ENCODE measurements at places on chromosomes 16 and 17.

- DNase-seq, result no peak
These were observed 49.1 kb downstream of the GRB2 start for GRCh38 chr17:75356260-75356937.

- DNase-seq, result no peak
These were observed 655 bp upstream of the GPR139 start for GRCh38 chr16:20074099-20074991.

DNA sequence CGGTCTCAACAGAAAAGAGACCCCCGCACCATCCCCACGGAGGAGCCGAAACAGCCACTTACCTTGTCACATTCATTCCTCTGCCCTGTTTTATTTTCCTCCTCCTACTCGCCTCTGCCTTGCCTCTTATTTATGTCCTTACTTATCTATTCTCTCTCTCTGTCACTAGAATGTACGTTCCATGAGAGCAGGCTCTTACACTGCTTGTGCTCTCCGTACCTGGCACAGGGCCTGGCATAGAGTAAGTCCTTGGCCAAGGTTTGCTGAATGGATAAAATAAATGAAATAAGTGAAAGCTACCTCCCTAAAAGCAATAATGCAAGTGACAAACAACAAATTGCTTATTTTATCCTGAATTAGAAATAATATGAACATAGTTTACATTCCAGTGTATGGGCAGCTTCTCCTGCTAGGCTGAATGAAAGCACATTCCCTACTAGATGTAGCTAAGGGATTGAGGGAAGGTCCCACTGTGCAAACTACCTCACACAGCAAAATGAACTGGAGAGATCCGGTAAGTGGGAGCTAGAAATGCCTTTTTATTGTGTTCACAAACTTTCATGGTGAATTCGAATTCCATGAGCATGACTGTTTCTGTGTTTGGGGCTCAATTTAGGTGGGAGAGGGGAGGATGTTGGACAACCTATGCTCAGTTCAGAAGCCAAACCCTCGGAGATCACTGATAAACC lies 173.1 kb downstream of the PARN start:
- DNase-seq, result no peak

DNA sequence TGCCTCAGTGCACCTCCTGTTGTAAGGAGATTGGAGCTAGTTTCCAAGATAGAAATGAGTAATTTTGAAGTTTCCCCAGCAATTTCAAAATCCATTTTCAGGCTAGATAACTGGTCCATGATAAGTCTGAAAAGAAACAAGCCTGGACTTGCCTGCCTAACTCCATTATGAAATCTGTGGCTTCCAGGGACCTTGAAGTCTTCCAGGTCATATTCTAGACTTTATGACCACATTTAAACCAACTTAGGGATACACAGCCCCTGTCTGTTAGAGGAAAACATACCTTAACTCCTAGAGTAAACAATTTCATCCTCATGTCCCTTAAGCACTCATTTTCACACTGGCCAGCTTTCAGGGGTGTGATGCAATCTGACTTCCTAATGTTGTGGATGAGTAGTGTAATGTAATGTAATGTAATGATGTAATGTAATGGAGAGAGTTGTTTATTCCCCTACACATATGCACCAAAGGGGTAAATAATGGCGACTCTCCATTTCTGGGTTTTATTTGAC lies 96.7 kb upstream of the FAM20A start:
- no peak for DNase-seq

DNA sequence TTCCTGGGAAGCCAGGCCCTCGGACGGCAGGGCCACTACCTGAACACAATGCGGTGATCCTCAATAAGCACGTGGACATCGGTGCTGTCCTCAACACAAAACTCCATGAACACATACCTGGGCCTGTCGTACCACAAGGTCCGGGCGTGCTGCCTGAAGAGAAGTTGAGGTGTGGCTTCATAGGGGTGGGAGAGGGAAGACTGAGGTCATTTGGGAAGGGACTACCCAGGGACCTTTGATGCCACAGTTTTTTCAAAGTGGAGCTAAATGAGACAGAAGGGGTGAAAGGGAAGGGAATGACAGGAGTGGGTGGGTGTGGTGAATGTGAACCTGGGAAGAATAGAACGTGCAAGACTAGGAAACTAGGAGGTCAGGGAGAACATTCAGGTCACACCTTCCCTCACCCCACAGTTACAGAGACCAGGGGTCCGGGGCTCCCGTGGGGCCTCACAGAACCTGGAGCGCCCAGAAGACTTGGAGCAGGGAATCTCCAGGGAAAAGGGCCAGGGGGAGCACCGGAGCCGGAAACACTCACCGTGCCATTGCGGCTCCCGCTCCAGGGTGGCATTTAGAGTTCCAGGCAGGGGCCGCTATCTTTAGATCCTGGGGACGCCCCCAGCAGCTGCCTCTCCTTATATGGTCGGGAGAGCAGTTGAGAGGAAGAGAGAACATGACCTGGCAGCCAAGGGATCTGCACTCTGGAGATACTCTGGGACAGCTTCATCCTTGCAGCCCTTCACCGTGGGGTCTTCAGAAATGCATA lies at the start of gene PTGES3L:
PTGES3L (minus strand) TSS at position 570 of the 763 bp plus-strand sequence; CDS start at position 543, 27 bp downstream.
- DNase-seq, result no peak

- DNase-seq, result no peak
These were observed 171.0 kb downstream of the ZFHX3 start for GRCh38 chr16:72876981-72877373.

- no peak for DNase-seq
These were observed 7.9 kb downstream of the NKD1 start for GRCh38 chr16:50555952-50556673.

- no peak for DNase-seq
These were observed 9.6 kb downstream of the BANP start for GRCh38 chr16:87960852-87961251.

GRCh38 chr16:86905302-86905701 lies 327.0 kb downstream of the FOXL1 start:
- DNase-seq, result no peak

DNA sequence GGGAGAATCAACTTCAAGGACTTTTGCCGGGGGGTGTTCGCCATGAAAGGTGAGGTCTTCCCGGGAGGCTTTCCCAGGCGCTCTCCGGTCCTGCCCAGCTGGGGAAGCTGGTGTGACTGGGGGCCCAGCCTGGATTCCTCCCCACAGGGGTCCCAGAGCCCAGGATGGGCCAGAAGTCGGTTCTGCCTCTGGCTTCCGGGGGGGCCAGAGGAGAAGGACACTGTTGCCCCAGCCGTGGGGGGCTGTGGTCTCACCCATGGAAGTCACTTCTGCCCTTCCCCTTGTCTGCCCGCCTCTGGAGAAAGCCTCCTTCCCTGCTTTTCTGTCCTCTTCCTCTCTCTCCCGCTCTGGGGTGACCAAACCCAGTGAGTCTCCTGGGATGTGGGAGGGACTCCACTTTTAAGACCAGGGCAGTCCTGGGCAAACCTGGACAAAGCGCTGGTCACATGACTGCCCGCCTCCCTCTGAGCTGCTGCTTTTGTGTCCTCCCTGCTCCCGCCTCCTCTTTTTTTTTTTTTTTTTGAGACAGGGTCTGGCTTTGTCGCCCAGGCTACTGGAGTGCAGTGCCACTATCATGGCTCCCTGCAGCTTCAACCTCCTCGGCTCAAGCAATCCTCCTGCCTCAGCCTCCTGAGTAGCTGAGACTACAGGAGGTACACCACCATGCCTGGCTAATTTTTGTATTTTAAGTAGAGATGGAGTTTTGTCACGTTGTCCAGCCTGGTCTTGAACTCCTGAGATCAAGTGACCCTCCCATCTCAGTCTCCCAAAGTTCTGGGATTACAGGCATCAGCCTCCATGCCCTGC lies 40.6 kb downstream of the RAB11FIP4 start:
- no peak for DNase-seq

DNA sequence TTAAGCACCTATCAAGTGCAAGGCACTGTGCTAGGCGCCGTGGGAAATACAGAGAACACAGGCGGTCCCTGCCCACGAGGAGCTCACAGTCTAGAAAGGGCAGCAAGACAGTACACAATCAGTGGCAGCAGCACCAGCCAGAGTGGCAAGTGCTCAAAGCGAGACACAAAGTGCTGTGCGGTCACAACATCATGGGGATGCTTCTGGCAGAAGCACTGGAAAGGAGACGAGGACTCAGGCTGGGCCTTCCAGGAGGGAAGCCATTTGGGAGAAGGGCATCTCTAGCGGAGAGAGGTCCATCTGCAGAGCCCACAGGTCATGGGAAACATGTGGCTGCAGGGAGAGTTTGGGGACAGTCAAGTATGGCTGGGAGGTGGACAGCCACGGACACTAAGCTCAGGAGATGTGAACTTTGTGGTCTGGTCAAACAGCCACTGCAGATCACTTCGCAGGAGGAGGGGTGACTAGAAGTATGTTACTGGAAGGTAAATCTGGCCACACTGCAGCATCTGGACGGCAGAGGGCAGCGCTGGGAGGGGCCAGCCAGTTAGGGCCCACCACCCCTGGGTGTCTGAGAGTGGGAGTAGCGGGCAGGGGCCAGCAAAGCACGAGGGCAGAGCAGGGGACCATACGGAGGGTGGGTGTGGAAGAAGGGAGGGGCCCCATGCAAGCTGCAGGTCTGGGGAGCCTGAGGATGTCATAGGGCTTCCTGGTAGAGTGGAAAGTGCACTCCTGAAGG lies 71.1 kb downstream of the N4BP1 start:
- DNase-seq, result no peak

DNA sequence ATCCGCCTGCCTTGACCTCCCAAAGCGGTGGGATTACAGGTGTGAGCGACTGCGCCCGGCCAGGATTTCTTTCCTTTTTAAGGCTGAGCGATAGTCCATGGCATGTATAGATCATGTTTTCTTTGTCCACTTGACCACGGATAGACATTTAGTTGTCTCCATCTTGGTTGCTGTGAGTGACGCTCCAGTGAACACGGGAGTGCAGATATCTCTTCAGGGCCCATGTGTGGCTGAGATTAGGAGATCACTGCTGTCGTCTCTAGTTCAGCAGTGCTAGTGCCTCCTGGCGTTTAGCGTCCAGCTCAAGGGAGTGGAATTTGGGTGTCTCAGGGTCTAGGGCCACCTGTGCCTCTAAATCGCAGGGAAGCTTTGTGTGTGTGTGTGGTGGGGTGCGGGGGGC lies 41.5 kb downstream of the ABCC1 start:
- no peak for DNase-seq

- no peak for DNase-seq
These were observed 695.3 kb downstream of the WWOX start for GRCh38 chr16:78794581-78795250.

- DNase-seq, result no peak
These were observed 256.7 kb downstream of the CDH11 start for GRCh38 chr16:64865069-64865696.

- DNase-seq, result no peak
These were observed 6.1 kb upstream of the TGFB1I1 start for GRCh38 chr16:31465788-31466370.

GRCh38 chr16:19396555-19397011 lies 21.1 kb upstream of the TMC5 start:
- no peak for DNase-seq

GRCh38 chr17:29169806-29170591 lies 10.2 kb downstream of the MYO18A start:
- no peak for DNase-seq

GRCh38 chr17:78441271-78441971 lies 63.0 kb downstream of the PGS1 start:
- no peak for DNase-seq

DNA sequence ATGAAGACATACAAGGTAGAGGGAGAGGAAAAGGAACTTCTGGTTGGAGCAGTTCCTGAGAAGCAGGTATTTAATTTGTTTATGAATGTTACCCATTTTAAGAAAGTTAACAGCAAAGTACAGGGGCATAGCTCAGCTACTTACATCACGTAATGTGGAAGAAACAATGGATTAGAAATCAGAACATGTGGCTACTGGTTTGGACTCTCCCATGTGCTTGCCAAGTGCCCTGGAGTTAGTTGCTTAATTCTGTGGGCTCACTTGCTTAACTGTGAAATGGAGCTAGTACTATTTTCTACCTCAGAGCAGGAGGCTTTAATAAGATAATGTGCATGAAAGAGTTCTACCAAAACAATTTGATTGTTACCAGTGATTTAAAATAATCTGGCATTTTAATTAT lies 27.3 kb downstream of the RSPRY1 start:
- DNase-seq, result no peak

- no peak for DNase-seq
These were observed 116.9 kb downstream of the NTN1 start for GRCh38 chr17:9138161-9138717.

DNA sequence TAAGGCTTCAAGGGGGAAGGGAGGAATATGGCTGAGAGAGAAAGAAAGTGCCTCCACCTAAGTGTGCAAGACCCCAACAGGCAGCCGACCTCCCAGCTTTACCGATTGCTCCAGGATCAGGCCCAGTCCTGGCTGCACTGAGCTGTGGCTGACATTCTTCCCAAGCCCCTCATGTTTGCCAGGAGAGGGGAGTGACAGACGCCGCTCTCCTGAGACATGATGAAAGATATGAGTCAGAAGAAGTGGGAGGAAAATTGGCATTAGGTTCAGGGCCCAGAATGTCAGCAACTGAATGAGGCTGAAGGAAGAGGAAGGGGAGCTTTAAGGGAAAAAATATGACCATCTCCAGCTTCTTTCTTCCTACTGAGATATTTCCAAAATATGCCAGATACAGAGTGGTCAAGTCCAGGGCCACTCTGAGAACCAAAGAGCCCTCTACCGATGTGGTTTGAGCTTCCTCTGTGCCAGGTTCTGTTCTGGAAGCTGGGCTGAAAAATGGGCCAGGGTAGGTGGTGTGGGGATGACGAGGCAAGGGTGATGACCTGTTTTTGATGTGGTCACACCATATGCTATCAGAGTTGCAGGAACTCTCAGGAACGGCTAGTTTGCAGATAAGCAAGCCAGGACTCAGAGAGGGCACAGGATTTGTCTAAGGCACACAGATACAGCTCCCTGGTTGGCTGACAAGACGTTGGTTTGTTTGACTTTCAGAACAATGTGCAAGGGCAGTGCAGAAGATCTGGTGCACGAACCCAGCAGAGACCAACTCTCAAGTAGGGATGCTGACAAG lies 176.7 kb downstream of the SOX9 start:
- no peak for DNase-seq

DNA sequence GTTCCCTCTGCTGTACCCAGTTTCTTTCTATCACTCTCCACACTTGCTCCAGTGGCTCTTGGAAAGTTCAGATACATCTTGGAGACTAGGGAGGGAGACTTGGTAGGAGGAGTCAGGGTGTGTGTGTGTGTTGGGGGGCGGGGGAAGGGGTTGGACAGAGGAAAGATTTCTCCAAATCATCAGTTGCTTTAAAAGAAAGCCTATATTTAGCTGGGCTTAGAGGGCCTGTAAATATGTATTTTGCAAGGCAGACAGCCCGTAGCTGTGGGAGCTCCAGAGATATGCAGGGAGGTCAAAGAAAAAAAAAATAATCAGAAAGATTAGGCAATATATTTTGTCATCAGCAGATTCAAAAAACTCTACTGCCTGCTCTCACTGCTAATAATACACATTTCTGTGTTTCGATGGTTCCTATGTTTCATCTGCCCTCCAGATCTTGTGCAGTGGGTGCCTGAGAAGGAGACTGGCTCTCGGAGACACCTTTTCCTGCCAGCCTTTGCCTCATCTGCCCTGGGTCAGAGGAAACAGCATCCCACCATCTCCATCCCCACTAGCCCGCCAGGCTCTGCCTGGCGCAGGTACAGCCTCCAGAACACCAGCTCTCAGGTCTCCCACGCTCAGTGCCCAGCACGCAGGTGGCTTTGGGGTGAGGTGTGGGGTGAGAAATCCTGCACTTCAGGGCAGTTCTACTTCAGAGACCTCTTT lies 4.8 kb upstream of the PPP1R9B start:
- no peak for DNase-seq
